ENCODE measurements at places on chromosomes 3 and 15.

DNA sequence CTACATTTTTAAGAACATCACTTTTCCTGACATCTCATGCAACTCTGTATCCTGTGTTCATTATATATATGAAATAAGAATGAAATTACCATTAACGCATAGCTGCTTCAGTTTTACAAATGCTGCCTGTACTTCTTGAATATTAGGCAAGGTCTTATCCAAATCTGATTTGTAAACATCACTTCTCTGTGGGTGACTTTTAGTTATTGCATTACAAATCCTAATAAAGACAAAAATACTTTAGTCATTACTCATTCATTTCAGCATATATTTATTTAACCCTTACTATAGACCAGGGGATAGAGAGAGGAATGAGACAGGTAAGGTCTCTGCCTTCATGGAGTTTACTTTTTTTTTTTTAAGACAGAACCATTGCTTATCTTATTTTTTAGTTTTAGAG, 36.8 kb downstream of the MTMR10 start:
- no peak for DNase-seq

DNA sequence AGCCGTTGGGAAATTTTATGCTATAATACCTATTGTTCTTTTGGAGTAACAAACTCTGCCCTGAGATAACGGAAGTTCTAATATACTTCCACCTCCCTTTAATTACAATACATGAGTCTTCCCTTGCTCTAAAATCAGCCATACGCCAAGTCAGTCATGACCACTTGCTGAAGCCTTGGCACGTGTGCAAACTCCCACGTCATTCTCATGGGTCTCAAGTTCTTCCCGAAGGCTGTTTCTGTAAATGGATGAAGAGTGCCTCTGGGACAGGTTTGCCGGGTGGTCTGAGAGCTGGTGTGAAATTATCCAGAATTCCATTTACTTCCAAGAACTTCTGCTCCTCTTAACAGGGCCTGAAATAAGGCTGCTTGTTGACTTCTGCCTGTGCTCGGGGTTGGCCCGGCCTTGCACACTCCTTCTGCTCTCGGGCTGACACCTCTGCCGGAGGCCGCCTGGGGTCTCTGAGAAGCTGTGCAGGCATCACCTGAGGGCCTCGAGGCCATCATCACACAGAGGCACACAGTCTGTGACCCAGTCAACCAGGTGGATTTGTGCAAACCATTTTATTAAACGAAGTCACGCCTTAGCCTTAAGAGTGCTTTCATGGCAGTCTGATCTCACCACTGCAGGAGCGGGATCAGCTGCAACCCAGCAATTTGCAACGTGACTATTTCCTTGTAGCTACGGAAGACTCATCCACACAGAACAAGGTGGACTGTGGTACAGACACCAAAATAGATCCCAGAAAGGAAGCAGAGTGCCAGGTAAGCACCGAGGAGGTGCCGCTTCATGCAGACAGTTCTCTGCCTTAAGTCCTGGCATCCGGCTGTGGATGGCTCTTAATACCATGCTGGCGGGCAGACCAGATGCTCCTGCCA, 120.1 kb downstream of the ADAMTS17 start:
- no peak for DNase-seq

- peak; percentile 85 for DNase-seq
Observed at GRCh38 chr3:46895204-46895660, 17.7 kb downstream of the PTH1R start.

- no peak for DNase-seq
Observed at GRCh38 chr15:67524235-67524634, 3.3 kb downstream of the C15orf61 start.

GRCh38 chr3:25863416-25863959, 73.6 kb downstream of the OXSM start:
- DNase-seq, result no peak

DNA sequence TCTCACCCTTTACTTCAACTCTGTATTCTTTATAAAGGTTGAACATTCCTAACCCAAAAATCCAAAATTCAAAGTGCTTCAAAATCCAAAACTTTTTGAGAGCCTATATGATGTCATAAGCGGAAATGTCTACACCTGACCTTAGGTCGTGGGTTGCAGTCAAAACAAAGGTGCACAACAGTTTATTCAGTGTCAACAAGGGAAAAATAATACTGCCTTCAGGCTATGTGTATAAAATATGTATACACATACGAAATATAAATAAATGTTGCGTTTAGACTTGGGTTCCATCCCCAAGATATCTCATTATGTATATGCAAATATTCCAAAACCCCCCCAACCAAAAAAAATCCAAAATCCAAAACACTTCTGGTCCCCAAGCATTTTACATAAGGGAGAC, 90.9 kb downstream of the STAG1 start:
- no peak for DNase-seq

GRCh38 chr3:73658227-73658626, 33.5 kb upstream of the PDZRN3 start:
- DNase-seq, result no peak

- DNase-seq, result no peak
Observed at GRCh38 chr3:69288161-69288895, 97.6 kb downstream of the FRMD4B start.

GRCh38 chr3:109195815-109196214, 59.3 kb downstream of the C3orf85 start:
- no peak for DNase-seq

DNA sequence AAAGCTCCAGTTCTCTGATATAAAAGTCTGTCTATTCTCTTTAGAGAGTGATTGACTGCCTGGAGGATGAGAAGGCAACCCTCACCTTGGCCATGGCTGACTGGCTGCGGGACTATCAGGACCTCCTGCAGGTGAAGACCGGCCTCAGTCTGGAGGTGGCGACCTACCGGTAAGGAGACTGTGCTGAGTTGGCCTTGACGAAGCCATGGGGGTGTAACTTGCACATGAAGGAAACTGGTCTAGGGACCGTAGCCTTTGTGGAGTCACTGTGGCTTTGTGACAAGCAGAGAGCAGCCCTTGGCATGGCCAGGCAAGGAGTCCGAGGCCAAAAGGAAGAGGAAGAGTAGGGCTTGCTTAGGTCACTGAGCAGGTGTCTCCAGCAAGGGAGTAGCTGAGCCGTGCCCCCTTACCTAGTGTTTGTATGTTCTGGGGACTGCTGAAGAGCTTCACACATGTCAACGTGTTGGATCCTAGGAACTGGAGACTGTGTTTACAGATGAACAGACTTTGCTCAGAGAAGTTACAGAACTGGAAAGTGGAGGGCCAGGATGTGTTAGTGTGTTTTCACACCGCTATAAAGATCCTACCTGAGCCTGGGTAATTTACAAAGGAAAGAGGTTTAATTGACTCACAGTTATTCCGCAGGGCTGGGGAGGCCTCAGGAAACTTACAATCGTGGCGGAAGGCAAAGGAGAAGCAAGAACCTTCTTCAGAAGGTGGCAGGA, 8.8 kb downstream of the SYNM start:
- no peak for DNase-seq

DNA sequence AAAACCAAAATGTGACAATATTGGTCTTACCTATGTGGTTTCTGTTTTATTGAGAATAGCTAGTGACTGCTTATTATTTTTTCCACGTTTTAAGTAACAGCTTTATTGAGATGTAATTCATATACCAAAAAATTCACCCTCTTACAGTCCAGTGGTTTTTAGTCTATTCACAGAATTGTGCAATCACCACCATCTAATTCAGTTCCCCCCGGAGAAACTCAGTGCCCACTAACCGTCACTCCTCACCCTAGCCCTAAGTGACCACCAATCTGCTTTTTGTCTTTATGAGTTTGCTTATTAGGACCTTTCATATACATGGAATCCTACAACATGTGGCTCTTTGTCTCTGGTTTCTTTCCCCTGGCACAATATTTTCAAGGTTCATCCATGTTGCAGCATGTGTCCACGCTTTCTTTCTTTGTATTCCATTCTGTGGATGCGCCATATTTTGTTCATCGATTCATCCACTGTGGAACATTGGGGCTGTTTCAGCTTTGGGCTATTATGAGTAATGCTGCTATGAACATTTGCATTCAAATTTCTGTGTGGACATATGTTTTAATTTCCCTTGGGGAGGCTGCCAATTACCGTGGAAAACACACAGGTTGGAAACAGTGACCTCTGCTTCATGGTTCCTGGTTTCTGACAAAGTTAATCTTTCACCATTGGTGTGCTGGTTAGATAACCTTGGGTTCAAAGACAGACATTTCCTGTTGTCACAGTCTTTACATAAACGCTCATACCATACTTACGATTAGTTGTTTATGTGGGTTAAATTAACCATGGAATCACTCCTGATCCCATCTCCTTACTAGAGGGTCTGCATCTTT, 3.2 kb upstream of the BCL2L10 start:
- no peak for DNase-seq

DNA sequence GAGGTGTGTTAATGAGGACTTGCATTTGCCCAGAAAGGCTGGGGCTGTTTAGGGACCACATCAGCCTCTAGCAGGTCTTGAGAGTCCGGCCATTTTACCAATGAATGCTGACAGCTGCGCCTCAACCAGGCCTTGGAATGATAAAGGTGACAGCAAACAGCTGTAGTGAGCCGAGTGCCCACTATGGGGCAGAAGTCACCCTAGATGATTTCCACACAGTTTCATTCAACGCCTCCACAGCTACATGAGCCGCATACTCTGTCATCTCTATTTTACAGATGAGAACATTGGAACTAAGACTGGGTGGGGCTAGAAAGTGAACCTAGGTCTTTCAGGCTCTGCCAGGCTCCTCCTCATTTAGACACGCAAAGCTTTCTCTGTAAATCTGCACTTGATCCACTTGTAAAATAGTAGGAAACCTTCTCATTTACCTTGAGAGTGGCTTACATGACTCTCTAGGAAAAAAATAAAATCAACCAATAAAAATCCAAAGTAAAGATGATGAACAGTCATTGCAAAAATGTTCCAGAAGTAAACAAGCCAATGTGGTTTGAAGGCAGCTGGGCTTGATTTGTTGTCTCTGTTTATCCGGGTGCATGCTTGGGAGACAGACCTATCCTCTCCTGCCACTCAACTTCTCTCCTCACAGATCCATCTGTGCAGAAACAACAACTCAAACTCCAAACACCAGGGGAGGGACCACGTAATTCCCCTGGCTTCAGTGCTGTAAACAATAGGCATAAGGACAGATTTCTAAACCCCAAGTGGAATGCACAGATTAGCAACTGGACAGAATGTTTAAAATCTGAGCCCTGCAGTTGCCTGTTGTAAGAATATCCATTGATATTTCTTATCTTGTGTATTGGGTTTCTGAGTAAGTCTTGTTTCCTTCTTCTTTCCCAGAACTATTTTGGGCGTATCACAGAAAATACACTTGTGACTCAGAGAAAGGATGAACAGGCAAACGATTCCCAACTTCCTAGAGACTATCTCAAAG, 31.5 kb upstream of the LDHAL6B start:
- peak; percentile 22 for DNase-seq

- DNase-seq, result no peak
Observed at GRCh38 chr3:152621006-152621868, 213.7 kb upstream of the P2RY1 start.

DNA sequence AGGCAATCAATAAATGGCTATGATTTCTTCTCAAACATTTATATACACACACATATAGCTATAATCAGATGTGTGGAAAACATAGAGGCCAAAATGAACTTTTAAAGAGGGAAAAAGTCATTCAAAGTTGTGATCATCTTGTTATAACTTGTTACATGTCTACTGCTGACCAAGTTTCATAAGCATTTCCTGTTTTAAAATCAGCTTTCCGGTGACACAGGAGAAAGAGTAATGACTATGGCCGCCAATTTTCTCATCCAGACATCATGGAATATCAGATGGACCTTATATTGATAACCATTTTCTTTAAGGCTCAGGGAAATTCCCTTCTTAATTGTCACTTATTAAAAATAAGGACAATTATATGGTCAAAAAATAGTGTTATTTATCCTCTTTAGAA, 71.7 kb upstream of the AGTR1 start:
- DNase-seq, result no peak

- no peak for DNase-seq
Observed at GRCh38 chr3:195866686-195867511, 41.5 kb downstream of the TNK2 start.

- no peak for DNase-seq
Observed at GRCh38 chr3:177676947-177677587, 479.8 kb upstream of the TBL1XR1 start.

- DNase-seq, result no peak
Observed at GRCh38 chr15:56175788-56176187, 67.9 kb downstream of the RFX7 start.

DNA sequence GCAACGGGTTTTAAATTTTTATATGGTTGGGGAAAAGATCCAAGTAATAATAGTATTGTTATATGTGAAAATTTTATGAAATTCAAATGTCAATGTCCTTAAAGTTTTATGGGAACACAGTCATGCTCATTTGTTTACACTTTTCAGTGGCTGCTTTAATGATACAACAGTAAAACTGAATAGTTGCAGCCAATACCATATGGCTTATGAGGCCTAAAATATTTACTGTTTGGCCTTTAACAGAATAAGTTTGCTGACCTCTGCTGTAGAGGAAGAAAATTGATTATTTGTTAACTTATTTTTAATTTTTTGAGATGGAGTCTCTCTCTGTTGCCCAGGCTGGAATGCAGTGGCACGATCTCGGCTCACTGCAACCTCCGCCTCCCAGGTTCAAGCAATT, 44.7 kb downstream of the USP50 start:
- no peak for DNase-seq

- DNase-seq, result no peak
Observed at GRCh38 chr3:166706094-166706493, 674.0 kb downstream of the ZBBX start.

- no peak for DNase-seq
Observed at GRCh38 chr3:122996038-122996580, 31.5 kb downstream of the SEMA5B start.

- DNase-seq, result no peak
Observed at GRCh38 chr15:44545913-44546802, 9.2 kb downstream of the EIF3J start.

DNA sequence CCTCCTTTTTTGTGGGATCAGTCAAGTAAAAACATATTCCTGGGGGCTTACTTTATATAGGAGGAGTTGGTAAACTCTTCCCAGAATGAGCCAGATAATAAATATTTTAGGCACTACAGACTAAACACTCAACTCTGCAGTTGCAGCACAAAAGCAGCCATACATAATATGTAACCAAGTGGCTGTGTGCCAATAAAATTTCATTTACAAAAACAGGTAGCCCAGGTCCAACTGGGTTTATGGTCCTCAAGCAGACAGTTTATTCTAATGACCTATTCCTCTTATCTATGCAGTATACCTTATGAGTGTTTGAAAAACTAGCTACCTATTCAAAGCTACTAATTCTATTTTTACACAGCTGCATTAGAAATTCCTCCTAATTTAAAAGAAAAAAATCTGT, 61.8 kb downstream of the FAIM start:
- no peak for DNase-seq

DNA sequence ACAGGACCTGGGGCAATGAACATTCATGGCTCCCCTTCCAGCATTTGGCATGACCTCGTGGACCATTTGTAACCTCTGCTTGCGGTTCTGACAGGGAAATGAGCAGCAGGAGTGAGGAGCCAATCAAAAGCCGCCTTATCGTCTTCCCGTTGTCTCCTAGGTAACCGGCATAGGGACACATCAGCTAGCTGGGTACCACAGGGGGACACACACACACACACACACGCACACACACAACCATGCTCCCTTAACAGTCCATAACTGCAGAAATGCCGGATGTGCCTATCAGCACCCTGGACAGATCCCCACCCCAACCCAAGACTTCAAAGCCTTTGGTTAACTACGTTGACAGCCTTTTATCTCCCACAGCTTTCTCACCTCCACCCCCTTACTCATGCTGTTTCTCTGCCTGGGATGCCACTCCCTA, 53.4 kb upstream of the CCDC174 start:
- DNase-seq, result no peak

GRCh38 chr15:38300395-38300794, 47.8 kb downstream of the SPRED1 start:
- DNase-seq, result no peak

GRCh38 chr3:67995206-67995605, 340.8 kb upstream of the SUCLG2 start:
- no peak for DNase-seq

Measured in memory B cell (primary cell).